ENCODE measurements at places on chromosomes 7 and 10. TPM values are rescaled to one million over a fixed set of nuclear protein-coding genes. Genes with fewer than 3 reads are reported as not detected.

DNA sequence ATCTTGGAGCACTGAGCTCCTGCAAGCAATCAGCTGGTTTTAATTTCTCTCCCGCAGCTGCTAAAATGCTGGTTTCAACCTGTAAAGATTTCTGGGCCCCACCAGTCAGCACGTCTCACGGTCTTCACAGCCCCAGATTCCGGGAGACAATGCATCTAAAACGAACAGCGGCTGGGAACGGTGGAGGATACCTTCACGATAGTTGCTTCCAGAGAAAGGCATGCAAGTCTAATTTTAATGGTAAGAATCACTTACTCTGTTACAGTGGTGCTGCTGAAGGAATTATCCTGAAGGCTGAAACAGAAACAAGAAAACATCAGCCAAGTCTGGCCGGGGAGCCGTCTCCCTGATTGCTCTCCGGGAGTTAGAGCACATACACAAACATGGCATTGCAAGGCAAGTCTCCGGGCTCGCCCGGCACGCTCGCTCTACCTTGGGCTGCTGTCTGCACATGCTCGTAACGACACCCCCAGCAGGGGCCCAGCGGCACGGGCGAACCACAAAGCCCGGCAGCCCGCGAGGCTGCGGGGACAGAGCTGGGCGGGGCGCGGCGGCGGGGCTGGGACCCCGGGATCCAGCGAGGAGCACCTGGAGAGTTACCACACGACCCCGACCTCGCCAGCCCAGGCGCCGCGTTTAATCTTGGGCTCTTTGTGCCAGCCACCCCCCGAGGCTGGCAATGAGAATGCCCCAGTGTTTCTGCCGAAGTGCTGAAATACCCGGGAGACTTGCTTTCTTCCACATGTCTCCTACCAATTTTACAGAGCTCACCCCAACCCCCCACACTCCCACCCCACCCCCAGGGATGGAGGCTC is at the start of gene FAM13C:
TSS of gene FAM13C (minus strand) at position 406 of the 815 bp plus-strand sequence. CDS start at position 317, 89 bp downstream.
- no peaks in the 10 kb centered on the region for H3K4me1 ChIP-seq
- H3K36me3 ChIP-seq: no peaks in the 10 kb centered on the region
- H3K27me3 ChIP-seq: peaks cover 2% of the 10 kb centered on the region
- H3K4me3 ChIP-seq: peak within 1 kb of the TSS; percentile 86
- peak; percentile 85 for DNase-seq

DNA sequence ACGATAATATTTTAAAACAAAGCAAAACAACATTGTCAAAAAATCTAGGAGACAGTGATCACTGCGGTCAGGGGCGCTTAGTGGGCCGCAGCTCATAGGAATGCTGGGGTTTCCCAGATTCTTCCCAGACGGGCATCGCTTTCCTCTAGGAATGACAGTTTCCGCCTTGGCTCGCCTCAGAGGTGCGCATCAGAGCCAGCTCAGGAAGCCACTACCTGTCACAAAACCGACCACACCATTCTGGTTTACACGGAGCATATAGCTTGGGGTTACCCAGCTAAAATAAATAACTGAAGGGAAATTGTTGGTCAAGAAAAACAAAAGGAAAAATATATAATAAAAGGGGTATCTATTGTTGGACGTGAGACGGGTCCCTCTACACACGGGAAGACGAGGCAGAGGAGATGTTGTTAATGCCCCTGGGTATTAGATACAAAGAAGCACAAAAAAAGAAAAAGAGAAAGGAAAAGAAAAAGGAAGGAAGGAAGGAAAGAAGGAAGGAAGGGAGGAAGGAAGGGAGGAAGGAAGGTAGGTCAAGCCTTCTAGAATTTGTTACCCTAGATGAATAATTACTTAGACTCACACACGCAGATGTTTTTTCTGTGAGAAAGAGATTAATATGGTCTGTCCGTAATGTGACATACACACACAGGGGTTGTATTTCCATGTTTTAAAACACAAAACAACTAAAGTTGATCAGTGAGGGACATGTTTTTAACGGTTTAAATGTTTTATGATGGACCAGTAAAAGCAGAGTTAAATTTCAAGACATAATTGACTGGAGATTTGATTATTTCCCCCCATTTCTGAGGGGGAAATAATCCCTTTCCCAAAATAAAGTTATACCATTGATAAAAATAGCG is 292.4 kb upstream of the NFE2L3 start:
- no peak overlapping the region for H3K27ac ChIP-seq
- no peak overlapping the region for H3K4me3 ChIP-seq
- H3K4me1 ChIP-seq: peaks cover 5% of the 10 kb centered on the region
- H3K27me3 ChIP-seq: peaks cover 43% of the 10 kb centered on the region
- H3K36me3 ChIP-seq: no peaks in the 10 kb centered on the region
- no peak for DNase-seq

DNA sequence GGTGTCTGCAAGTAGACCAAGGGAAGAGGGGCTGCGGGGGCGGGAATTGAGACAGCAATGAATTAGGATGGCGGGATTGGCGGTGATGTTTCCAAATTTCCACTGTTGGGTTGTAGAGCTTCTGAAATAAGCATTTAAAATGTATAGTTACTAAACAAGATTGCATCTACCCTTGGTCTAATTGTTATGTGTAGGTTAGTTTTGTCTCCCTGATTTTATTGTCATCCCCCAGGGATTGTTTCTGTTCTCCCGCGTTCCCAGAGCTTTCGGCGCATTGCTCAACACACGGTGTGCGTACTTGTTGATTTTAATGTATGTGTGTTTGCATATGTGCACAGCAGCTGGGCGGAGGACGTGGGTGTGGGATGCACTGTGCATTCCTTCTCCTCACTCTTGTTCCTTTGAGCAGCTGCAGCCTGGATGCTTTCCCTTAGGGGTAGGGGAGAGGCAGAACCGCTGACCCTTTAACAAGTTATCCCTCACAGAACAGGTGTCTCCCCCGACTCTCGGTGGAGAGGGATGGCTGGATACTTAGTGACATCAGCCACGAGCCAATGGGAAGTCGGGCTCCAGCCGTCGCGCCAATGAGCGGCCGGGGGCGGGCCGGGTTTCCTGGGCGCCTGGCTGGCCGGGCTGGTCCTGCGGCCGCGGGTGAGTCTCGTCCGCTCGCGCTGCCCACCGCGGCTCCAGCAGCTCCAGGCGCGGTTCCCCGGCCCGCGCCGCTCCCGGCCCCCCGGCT is at the start of gene TSPAN33:
TSS of gene TSPAN33 (plus strand) at position 613 of the 739 bp plus-strand sequence. CDS start 274 bp downstream, outside the sequence.
- H3K4me1 ChIP-seq: no peaks in the 10 kb centered on the region
- H3K27me3 ChIP-seq: peaks cover 2% of the 10 kb centered on the region
- no peaks in the 10 kb centered on the region for H3K36me3 ChIP-seq
- no peak within 1 kb of the TSS for H3K27ac ChIP-seq
- H3K4me3 ChIP-seq: peak within 1 kb of the TSS; percentile 77

DNA sequence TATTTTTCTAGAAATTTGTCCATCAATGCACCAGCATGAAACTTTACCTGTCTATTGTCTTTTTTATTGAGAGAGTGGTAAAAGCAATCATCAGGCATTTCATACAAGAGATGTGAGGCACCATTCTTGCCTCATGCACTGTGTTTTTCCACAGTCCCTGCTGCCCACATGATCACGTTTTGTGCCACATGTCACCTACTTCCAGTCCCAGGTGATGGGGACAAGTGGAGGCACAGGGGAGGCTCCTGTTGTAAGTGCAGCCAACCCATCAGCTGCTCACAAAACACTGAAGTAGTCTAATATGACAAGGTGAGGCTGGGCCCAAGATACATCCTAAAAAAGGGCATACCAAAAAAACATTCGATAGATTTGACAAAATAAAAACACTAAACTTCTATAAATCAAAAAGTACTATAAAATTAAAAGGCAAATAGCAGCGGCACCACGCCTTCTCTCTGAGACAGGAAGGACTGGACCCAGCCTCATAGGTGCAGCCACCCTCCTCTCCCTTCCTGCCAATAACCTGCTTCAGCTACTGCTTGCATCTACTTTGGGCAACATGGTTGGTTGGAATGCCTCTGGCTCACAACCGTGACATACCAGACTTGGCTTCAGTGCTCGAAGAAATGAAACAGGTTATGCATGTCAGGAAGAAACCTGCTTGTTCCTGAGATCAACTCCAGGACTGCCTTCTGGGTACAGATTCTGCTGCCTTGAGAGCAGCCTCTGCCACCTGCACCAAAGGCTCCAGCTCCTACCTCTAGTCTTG is 2.3 kb downstream of the ZC3HAV1L start:
- H3K4me1 ChIP-seq: peaks cover 2% of the 10 kb centered on the region
- H3K27ac ChIP-seq: no peak overlapping the region
- H3K27me3 ChIP-seq: no peaks in the 10 kb centered on the region
- DNase-seq: no peak
- no peak overlapping the region for H3K4me3 ChIP-seq

DNA sequence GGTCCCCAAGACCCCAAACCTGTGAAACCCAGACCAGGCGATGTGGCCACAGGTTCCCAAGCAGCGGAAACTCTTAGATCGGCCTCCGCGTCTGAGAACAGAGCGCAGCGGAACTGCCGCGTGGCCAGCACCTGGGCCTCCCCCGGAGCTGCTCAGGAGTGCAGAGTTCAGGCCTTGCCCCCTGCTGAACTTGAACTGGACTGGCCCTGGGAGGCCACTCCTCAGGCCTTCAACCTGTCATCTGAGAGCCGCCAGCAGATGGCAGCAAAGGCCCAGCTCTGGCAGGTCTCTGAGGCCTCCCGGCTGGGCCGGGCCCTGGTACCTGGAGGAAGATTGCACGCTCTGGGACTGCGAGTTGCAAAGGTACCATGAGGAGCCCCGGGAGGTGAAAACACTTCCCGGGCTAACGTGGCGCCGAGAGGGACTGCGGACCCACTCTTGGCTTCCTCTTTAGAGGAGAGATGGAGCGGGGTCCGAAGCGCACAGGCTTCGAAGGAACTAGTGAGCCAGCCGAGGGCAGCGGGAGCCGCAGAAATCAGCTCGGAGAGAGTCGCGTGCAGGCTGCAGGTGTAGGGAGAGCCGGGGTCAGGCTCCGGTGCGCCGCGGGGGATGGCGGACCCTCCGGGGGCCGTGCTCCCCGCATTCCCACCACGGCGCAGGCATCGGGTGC is 89.2 kb downstream of the PAXIP1 start:
- peak; percentile 93 for DNase-seq
- H3K4me3 ChIP-seq: no peak overlapping the region
- H3K4me1 ChIP-seq: no peaks in the 10 kb centered on the region
- H3K36me3 ChIP-seq: peaks cover 8% of the 10 kb centered on the region
- H3K27me3 ChIP-seq: no peaks in the 10 kb centered on the region

DNA sequence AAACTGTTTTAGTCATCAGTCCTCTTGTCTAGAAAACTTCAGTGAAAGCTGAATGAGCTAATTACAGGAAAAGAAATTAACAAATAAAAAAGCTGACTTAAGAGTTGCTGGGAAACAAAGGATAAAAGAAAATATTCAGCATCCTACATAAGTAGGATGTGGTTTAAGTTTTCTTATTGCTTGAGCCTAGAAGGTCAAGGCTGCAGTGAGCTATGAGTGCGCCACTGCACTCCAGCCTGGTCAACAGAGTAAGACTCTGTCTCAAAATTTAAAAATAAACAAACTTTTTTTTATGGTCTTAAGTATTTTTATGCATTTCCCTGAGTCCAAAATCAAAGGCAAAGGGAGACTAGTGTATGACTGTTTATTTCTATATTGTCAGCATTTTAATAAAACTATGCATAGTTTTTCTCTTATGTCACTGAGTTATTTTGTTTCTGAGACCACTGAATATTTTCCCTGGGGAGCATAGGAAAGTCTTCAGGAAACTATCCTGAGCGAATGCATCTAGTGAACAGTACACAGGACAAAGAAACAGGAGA is 40.0 kb upstream of the LRRN3 start:
- H3K36me3 ChIP-seq: no peaks in the 10 kb centered on the region
- H3K4me1 ChIP-seq: peaks cover 5% of the 10 kb centered on the region
- DNase-seq: no peak
- no peaks in the 10 kb centered on the region for H3K27me3 ChIP-seq
- H3K27ac ChIP-seq: no peak overlapping the region

DNA sequence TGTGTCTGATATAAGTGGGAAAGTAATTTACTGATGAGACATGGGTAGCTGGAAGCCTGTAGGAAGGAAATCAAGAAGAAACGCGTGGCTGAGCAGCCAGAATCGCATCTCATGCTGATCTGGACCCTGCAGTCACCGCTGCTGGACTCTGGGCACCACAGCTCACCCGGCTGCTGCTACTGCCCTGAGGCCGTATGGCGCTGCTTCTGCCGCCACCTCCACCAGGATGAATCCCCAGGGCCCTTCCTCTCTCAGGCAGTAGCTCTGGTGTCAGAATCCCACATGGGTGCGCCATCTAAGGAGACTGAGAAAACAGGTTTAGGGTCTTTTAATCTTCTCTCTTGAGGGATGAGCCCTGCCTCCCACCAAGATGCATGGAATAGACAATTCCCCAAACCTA is 70.3 kb upstream of the AGK start:
- H3K4me1 ChIP-seq: no peaks in the 10 kb centered on the region
- no peak overlapping the region for H3K4me3 ChIP-seq
- DNase-seq: no peak

DNA sequence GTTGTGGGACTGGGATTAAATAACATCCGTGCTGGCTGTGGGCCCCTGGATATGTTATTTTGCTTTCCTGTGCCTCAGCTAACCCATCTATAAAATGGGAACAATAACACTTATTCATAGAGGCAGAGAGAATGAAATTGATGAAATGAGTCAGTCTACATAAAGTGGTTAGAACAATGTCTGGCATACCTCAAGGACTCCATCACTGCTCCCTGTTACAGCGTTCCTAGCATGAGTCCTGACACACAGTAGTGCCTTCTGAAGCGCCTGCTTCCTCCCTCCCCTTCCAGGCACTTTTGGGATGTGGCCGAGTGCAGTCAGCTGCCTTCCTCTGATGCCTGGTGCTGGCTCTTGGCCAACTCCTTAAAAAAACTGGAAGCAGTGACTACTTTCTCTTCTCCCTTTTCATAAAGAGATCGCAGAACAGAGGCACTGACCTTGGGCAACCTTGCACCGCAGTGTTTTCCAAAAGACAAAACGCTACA is 108.4 kb upstream of the ZMIZ1 start:
- H3K4me3 ChIP-seq: no peak overlapping the region
- no peaks in the 10 kb centered on the region for H3K36me3 ChIP-seq
- no peaks in the 10 kb centered on the region for H3K27me3 ChIP-seq
- H3K4me1 ChIP-seq: peaks cover 12% of the 10 kb centered on the region
- DNase-seq: no peak
- H3K27ac ChIP-seq: no peak overlapping the region

DNA sequence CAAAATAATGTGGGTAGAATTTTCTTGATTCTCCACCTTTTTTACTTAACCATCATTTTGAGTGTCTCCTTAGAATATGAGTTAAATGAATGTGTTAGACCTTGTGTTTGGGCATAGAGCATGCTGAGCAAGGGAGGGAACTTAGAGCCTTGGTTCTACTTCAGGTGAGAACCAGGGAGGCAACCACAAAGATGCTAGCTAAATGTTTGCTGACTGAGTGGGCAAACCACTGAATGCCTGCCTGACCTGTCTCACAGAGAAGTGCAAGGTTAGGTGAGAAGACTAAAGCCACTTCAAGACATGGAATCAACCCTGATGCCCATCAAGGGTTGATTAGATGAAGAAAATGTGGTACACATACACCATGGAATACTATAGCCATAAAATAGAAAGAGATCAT is 242.6 kb upstream of the ZNF32 start:
- DNase-seq: no peak
- H3K27ac ChIP-seq: no peak overlapping the region
- H3K4me1 ChIP-seq: no peaks in the 10 kb centered on the region
- no peaks in the 10 kb centered on the region for H3K36me3 ChIP-seq
- no peak overlapping the region for H3K4me3 ChIP-seq

BTBD16 gene
- not detected for total RNA-seq

NUTM2E gene
- not detected for total RNA-seq

PRSS37 gene
- total RNA-seq: not detected

CLEC2L gene
- total RNA-seq: 0.55 TPM
